ENCODE measurements at places on chromosomes 1 and 21.

DNA sequence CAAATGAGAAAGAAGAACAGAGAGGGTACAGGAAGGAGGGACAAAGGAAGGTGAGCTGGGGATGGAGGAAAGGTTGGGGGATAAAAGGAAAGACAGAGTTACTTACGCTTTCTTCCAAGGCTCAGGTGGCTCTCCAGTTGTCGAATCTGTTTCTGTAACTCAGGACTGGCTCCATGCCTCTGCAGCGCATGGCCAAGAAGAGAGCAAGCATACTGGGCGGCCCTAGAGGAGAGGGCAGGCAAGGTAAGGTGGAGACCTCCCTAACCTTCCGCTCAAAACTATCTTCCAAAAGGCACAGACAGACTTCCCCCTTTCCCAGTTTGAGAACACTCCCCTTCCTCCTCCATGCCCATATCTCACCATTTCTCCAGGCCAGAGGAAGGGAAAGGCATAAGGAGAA lies 922 bp downstream of the PEX11B start:
- DNase-seq: no peak
- H3K27ac ChIP-seq: peak overlapping the region; percentile 95
- H3K36me3 ChIP-seq: no peaks in the 10 kb centered on the region
- H3K27me3 ChIP-seq: no peaks in the 10 kb centered on the region
- peak overlapping the region; percentile 88 for H3K4me3 ChIP-seq

- no peak overlapping the region for H3K4me3 ChIP-seq
- DNase-seq: no peak
- H3K36me3 ChIP-seq: no peaks in the 10 kb centered on the region
These were observed 70.1 kb downstream of the TENT5C start for GRCh38 chr1:117675907-117676430.

GRCh38 chr1:79561521-79561978 lies 555.0 kb upstream of the ADGRL4 start:
- no peaks in the 10 kb centered on the region for H3K4me1 ChIP-seq
- H3K36me3 ChIP-seq: no peaks in the 10 kb centered on the region
- no peak overlapping the region for H3K27ac ChIP-seq
- no peak for DNase-seq

GRCh38 chr1:44405798-44406736 lies 1.0 kb downstream of the RNF220 start:
- H3K27ac ChIP-seq: no peak overlapping the region
- no peaks in the 10 kb centered on the region for H3K36me3 ChIP-seq
- H3K27me3 ChIP-seq: peaks cover 24% of the 10 kb centered on the region
- H3K4me1 ChIP-seq: peaks cover 34% of the 10 kb centered on the region

DNA sequence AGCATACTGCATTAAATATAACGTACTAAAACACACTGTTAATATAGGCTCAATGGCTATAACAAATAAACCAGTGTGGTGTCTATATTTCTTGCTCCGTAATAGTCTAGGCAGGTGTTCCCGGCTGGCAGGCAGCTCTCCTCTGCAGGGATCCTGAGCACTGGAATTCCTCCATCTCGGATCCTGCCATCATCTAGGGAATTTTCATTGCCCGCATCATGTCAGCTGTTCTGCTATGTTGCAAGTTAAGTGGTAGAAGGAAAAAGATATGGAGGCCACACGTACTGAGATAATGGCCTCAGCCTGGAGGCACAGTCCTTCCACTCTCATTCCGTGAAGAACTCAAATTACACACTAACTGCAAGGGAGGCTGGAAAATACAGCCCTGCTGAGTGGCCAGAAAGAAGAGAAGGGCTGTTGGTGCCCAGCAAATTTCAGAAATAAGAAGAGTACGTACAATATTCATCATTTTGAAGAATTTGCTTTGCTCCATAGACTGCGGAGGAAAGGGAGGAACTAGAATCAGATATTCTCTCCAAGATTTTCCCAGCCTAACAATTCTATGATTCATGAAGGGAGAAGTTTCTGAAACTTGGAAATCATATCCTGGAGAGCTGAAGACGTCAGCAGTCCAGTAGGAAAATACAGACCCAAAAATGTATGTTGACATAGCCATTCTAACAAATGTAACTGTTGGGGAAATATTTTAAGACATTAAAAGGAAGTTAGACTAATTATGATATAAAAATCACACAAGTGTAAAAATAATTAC lies 263.3 kb downstream of the MRPL39 start:
- no peak for DNase-seq

- no peaks in the 10 kb centered on the region for H3K27me3 ChIP-seq
- H3K36me3 ChIP-seq: no peaks in the 10 kb centered on the region
- no peak overlapping the region for H3K27ac ChIP-seq
- no peaks in the 10 kb centered on the region for H3K4me1 ChIP-seq
- no peak for DNase-seq
These were observed 764.4 kb downstream of the ADGRL2 start for GRCh38 chr1:82565146-82565545.

DNA sequence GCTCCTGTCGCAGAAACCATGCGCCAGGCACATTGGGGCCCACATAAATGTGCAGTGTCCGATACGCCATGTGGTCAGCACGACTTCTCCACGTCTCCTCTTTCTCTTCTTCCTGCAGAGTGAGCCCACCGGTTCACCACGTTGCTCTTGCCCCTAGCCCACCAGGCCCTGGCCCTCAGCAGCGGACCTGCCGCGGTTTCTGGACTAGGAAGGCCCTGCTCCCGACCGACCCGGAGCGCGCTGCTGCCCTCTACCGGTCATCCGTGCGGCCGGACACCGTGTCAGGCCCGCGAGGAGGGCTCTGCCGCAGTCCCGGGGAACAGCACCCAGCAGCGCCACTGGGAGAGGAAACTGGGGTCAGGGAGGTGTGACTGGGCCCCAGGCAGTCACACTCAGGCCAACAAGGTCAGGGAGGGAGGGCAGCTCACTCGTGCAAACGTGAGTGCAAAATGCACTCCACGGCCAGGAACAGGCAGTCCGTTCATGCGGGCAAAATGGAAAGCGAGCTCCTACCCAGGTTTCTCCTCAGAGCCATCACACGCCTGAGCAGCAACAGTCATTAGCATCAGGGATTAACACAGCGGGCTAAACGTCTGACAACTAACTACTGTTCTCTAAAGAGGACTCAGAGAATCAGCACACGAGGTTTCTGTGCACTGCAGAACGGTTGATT lies 13.7 kb downstream of the TLR5 start:
- H3K36me3 ChIP-seq: no peaks in the 10 kb centered on the region
- H3K27me3 ChIP-seq: no peaks in the 10 kb centered on the region
- no peak overlapping the region for H3K27ac ChIP-seq
- peaks cover 25% of the 10 kb centered on the region for H3K4me1 ChIP-seq
- H3K4me3 ChIP-seq: no peak overlapping the region

DNA sequence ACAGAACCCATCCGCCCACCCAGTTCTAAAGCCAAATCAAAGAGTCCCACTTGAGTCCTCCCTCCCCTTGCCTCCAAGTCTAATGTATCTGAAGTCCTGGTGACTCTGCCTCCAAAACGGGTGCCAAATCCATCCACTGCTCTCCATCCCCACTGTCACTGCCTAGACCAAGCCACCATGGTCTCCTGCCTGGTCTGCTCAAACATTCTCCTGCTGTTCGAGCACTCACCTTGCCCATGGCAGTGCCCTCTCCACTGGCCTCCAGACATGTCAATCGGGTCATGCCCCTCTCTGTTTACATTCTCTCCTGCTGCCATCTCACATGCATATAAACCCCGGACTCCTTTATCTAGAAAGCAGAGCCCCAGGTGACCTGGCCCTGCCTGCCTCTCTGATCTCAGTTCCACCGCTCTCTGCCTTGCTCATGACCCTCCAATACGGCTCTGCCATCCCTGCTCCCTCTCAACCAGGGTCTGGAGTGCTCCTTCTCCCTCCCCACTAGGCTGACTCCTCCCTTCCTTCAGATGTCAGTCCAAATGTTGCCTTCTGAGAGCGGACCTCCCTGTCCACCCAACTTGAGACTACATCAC lies 32.1 kb upstream of the MX1 start:
- no peaks in the 10 kb centered on the region for H3K27me3 ChIP-seq
- H3K4me1 ChIP-seq: peaks cover 11% of the 10 kb centered on the region
- H3K36me3 ChIP-seq: no peaks in the 10 kb centered on the region
- H3K27ac ChIP-seq: no peak overlapping the region
- H3K4me3 ChIP-seq: no peak overlapping the region
- no peak for DNase-seq

DNA sequence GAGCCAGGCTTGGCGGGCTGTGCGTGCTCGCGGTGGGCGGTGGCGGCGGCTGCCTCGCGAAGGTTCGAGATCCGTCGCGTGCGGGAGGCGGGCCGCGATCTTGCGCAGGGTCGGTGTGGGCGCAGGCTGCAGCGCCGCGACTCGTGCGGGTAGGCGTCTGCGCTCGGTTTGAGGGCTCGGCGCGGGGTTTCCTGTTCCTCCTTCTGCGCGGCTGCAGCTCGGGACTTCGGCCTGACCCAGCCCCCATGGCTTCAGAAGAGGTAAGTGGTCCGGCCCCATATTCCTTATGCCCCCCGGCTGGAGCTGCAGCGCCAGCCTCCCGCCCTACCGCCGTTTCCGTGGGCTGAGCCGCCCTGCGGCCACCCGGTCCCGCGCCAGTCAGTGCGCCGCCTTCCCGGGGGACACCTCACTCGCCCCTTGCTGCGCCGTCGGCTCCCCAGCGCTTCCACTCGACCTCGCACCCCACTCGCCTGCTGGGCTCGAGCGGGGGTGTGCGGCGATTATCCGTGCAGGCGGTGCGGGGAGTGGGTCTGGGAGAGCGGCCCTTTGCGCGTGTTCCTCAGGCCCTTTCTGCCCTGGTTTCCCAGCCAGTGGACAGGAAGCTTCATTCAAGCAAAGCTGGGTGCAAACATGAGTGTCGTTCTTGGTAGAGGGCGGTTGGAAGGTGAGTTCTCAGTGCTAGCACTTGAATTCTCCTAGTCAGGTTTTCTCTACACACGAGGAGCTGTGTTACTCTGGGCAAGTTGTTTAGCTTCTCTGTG lies at the start of gene CACYBP:
Gene CACYBP, plus strand, starts transcription at position 12 of the 761 bp plus-strand sequence. Its CDS starts 234 bp downstream, at position 246.
- peaks cover 33% of the 10 kb centered on the region for H3K4me1 ChIP-seq
- peak within 1 kb of the TSS; percentile 97 for H3K4me3 ChIP-seq
- H3K27ac ChIP-seq: peak within 1 kb of the TSS; percentile 98
- no peaks in the 10 kb centered on the region for H3K36me3 ChIP-seq
- DNase-seq: peak; percentile 99

- DNase-seq: no peak
- H3K27ac ChIP-seq: no peak overlapping the region
- no peaks in the 10 kb centered on the region for H3K4me1 ChIP-seq
- H3K4me3 ChIP-seq: no peak overlapping the region
These were observed 58.1 kb downstream of the CACNA1E start for GRCh38 chr1:181541458-181541857.

DNA sequence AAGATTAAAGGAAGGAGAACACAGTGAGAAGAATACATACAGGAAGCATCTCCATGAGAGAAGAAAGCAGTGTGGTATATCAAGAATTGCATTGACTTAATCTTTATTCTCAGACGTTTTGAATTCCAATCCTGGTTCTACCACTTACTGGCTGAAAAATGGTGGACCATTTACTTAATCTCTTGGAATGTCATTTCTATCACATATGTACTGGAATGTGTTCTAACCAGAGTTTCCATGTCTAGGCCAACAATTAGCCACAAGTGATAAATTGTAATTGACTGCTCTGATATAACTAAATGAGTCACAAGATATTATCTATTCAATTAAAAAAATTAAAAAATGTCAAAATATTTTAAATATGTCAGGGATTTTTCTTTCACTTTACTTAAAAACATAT lies 626.1 kb downstream of the PTPRC start:
- no peaks in the 10 kb centered on the region for H3K4me1 ChIP-seq
- no peak overlapping the region for H3K4me3 ChIP-seq
- no peak overlapping the region for H3K27ac ChIP-seq
- no peaks in the 10 kb centered on the region for H3K27me3 ChIP-seq
- no peak for DNase-seq
- H3K36me3 ChIP-seq: no peaks in the 10 kb centered on the region

DNA sequence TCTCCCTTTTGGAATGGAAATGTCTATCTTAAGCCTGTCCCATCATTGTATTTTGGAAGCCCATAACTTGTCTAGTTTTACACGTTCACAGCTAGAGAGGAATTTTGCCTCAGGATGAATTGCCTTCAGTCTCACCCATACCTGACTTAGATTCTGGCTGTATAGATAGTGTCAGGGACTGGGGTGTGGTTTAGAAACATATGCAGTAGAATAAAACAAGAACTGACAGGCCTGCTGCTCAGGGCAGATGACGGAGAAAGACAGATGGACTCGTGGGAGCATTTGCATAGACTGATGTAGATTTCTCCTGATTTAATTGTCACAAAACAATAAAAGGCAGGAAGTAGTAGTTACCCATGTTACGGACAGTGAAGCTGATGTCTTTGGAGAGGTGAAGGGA lies 166.7 kb downstream of the UCK2 start:
- no peaks in the 10 kb centered on the region for H3K36me3 ChIP-seq
- no peak for DNase-seq
- H3K4me3 ChIP-seq: no peak overlapping the region
- no peaks in the 10 kb centered on the region for H3K4me1 ChIP-seq
- no peaks in the 10 kb centered on the region for H3K27me3 ChIP-seq

DNA sequence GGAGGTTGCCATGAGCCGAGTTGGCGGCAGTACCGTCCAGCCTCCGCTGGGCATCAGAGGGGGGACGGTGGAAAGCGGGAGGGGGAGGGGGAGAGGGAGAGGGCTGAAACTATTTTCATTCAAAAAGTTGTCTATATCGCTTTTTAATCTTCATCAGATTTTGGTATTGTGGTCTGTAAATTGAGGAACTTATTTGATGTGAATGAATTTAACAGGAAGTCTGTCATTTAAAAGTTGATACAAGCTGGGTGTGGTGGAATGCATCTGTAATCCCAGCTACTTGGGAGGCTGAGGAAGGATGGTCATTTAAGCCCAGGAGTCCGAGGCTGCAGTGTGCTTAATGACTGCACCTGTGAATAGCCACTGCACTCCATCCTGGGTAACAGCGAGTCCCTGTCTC lies 3.0 kb upstream of the EPHX4 start:
- H3K4me1 ChIP-seq: peaks cover 14% of the 10 kb centered on the region
- no peak overlapping the region for H3K27ac ChIP-seq
- no peaks in the 10 kb centered on the region for H3K36me3 ChIP-seq
- DNase-seq: no peak
- H3K4me3 ChIP-seq: no peak overlapping the region
- H3K27me3 ChIP-seq: peaks cover 3% of the 10 kb centered on the region

DNA sequence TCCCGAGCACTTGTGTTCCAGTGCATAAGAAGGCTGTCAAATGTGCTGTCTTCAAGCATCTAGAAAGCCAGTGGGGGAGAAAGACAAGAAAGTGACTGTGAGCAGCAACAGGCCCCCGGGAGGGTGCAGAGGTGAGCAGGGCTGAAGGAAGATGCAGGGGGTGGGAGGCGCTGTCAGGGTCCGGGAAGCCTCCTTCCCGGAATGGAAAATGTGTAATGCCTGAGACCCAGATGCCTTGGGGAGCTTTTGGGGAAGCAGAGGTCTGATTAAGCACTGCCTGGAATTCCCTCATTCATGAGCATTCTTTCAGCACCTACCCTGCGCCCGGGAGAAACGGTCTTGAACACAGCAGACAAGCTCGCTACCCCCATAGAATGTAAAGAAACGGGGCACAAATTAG lies 1.3 kb downstream of the NPHP4 start:
- H3K36me3 ChIP-seq: no peaks in the 10 kb centered on the region
- H3K27me3 ChIP-seq: no peaks in the 10 kb centered on the region
- no peak overlapping the region for H3K27ac ChIP-seq

- no peak for DNase-seq
These were observed 1.7 kb downstream of the MARCKSL1 start for GRCh38 chr1:32334274-32334861.

Measured in upper lobe of left lung (tissue), 6 donors.